ENCODE measurements at places on chromosomes 7 and 10. TPM values are rescaled to one million over a fixed set of nuclear protein-coding genes. Genes with fewer than 3 reads are reported as not detected.
A peak's percentile ranks its signal among the peaks of the same experiment; 100 is the strongest.

The SCIN gene
- polyA plus RNA-seq = 10.9 TPM

The GRM3 gene
- 0.03 TPM for polyA plus RNA-seq

- DNase-seq = no peak
Observed at GRCh38 chr10:127904311-127905000, 2.4 kb upstream of the PTPRE start.

The GCK gene
- 0.35 TPM for polyA plus RNA-seq

The EMX2 gene
- polyA plus RNA-seq = not detected

DNA sequence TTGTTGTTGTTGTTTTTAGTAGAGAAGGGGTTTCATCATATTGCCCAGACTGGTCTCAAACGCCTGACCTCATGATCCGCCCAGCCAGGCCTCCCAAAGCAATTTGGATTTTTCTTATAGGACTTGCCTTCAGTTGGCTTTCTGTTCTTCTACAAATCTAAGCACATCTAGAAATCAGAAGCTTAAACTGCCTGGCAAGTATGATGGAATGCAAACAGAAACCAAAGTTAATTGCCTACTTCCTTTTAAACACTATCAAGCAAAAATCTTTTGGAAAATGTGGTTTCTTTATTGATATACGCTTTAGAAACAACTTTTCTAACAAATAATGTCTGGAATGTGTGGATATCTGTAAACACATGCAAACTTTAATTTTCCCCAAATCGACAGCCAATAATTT, 64.9 kb downstream of the USP6NL start:
- no peak for DNase-seq

The HOGA1 gene
- not detected for polyA plus RNA-seq

DNA sequence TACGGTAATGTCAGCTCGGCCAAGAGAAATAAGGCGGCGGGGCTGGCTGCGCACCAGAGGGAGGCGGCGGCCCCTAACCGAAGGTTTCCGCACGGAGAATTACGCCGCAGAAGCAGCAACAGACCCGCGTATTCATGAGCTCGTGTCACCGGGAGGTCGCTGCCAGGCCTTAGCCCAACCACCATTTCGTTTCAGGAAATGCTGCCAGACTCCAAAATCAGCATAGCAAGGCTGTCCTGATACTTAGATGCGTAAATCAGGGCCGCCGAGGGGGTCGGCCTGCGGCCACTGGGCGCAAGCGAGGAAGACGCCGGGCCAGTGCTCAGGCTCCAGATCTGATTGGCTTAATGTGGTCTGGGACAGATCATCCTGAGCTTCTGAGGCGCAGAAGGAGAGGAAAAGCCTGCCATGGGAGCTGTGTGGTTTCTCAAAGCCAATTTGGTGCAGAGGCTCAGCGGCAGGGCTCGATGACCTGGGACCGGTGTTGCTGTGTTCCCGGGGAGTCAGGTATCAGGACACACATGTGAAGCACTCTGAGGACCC, 247.9 kb downstream of the BAMBI start:
- DNase-seq = no peak

GRCh38 chr7:50069613-50070012, 23.4 kb downstream of the ZPBP start:
- DNase-seq = no peak

DNA sequence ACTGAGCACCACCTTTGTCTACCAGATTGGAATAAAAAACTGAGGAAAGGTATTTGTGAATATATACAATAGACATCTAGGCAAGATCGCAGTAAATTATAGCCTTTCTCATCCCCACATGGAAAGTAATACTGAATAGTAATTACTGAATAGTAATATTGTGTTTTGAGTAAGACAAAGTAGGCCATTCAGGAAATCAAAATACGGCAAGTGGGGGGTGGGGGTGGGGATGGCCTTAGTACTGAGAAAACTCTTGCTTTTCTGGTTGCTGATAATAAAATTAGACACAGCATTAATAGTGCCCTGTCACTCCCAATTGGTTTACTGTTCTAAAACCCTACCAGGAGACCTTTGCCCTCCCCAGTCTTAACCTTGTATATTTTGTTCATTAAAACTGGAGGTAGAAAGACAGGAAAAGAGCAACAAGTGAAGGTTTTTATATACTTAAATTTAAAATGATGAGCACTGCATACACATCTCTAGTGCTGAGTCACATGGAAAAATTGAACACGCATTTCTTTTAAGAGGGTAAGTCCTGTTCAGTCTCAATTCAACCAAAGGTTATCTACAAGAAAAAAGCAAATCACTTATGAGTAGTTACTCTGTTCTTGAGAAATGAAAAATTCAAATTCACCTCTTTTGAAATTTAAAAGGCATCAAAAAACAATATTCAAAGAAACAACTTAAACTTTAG, 65.6 kb downstream of the IGF2BP3 start:
- DNase-seq = no peak

- no peak for DNase-seq
Observed at GRCh38 chr10:122646511-122647382, 52.9 kb downstream of the C10orf120 start.

DNA sequence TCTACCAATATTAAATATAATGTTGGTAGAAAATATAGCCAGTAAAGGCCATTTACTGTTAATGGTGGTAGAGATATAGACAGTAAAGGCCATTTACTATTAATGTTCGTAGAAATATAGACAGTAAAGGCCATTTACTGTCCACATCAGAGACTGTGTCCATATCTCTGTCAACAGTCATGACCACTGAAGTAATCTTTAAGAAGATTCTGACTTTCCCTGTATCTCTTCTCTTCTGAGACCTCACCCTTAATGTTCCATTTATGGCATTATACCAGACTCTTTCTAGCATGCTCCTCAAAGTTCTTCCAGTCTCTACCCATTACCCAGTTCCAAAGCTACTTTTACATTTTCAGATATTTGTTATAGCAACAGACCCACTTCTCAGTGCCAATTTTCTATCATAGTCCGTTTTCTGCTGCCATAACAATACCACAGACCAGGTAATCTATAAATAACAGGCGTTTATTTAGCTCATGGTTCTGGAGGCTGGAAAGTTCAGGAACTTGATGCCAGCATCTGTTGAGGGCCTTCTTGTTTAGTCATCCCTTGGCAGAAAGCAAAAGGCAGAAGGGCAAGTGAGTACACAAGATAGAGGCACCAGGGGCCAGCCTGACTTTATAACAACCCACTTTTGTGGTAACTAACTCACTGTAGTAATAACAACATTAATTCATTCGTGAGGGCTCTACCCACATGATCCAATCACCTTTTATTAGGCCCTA, 7.9 kb upstream of the NUDCD3 start:
- peak; percentile 17 for DNase-seq

DNA sequence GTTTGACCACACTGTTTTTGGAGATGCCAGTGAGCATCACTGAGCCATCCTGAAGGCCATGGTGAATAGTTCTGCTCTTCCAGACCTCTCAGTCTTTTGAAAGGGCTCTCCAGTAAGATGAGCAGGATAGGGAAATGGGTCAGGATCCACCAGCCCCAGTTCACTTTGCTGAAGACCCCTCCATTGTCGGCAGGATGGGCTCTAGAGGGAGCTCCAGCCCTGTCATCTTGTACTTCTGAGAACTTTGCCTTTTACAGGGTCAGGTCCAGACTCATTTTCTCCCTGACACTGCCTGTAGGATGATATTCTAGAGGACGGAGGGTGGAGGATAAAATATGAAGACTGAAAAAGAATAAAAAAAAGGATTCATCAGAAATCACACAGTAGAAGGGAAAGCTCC, 13.1 kb downstream of the LHFPL3 start:
- peak; percentile 10 for DNase-seq

The BLNK gene
- polyA plus RNA-seq = not detected

- DNase-seq = no peak
Observed at GRCh38 chr10:124088915-124089314, 4.5 kb downstream of the CHST15 start.
